ENCODE measurements at places on chromosomes 5 and 9. TPM values are rescaled to one million over a fixed set of nuclear protein-coding genes. Genes with fewer than 3 reads are reported as not detected.

The FST gene
- 0.66 TPM for total RNA-seq

DNA sequence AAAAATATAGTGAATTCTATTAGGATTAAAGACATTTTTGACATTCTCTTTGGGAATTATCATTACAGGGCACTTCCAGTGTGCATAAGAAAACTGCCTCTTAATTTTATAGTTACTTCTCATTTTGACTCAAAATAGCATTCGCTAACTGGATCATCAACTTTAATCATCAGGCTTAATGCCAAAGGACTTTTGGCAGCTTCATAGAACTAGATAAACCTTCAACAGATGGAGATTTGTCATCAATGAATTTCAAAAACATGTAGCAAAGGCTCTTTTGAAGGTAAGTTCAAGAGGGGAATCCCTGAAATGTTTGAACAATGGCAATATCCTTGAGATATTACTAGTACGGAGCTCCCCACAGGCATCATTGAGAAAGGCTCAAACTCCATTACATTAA is 447.2 kb downstream of the PDE4D start:
- H3K4me1 ChIP-seq = no peaks in the 10 kb centered on the region
- DNase-seq = no peak
- H3K36me3 ChIP-seq = no peaks in the 10 kb centered on the region
- no peaks in the 10 kb centered on the region for H3K27me3 ChIP-seq
- no peak overlapping the region for H3K27ac ChIP-seq

DNA sequence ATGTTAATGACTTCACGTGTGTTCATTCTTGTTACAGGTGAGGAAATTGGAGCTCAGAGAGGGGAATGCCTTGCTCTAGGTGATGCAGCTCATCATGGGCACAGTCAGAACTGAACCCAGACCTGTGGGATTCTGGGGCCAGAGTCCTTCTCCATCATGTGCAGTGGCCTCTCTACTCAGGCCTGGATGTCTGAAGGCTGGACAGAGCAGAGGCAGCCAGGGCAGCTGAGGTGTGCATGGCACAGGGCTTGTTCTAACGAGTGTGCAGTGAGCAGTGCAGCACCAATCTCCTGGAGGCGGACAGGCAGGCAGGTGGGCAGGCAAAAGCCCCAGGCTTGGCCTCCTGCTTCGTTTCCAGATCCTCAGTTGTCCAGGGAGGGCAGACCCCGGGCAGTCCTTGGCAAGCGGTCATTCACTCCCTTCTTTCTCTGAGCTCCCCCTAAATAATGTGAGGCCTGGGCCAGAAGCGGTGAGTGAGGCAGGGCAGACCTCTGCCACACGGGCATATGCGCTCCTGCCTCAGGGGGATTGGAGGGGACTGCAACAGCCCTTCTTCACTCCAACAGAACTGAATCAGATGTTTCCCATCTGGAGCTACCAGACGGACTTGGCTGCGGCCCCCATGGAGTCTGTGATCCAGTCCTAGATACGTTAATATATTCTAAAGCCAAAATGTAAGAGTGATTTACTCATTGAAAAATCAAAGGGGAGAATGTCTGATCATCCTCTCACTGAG is 68.7 kb upstream of the FSTL4 start:
- H3K4me3 ChIP-seq = no peak overlapping the region
- H3K27ac ChIP-seq = no peak overlapping the region
- no peaks in the 10 kb centered on the region for H3K4me1 ChIP-seq
- H3K27me3 ChIP-seq = no peaks in the 10 kb centered on the region
- no peaks in the 10 kb centered on the region for H3K36me3 ChIP-seq

GRCh38 chr9:129351058-129351641 is 173.1 kb upstream of the IER5L start:
- H3K27ac ChIP-seq = peak overlapping the region; percentile 9
- no peak for DNase-seq

All from heart right ventricle (tissue), 16 donors.